Activated CD4-positive, alpha-beta memory T cell treated with anti-CD3 and anti-CD28 coated beads, Interleukin-2, amount 10 ng/mL, durations not matched to agents 7 days and 5 days (primary cell): ENCODE measurements at places on chromosomes 7 and 10. TPM values are rescaled to one million over a fixed set of nuclear protein-coding genes. Genes with fewer than 3 reads are reported as not detected.

- H3K36me3 ChIP-seq, result no peaks in the 10 kb centered on the region
- no peak overlapping the region for H3K27ac ChIP-seq
- no peak for DNase-seq
- peaks cover 5% of the 10 kb centered on the region for H3K27me3 ChIP-seq
Measured at GRCh38 chr7:132504852-132505251, 71.4 kb downstream of the PLXNA4 start.

DNA sequence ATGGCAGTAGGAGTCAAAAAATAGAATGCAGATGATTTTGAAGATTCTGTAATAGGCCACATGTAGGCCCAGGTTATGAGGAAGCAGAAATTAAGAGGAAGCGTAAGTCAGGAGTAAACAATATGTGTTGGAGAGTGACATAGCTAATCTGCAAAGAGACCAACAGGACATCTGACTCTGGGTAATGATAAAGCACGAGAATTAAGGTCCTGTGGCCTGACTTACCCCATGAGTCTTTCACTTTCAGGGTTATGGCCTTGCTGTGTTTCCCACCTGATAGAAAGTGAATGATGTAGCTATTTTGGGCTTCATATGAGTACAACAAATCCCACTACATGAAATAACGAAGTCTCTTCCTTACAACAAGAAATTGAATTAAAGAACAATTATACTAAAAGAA lies 393.0 kb downstream of the MAGI2 start:
- no peaks in the 10 kb centered on the region for H3K4me1 ChIP-seq
- H3K27me3 ChIP-seq, result no peaks in the 10 kb centered on the region
- H3K4me3 ChIP-seq, result no peak overlapping the region
- H3K36me3 ChIP-seq, result no peaks in the 10 kb centered on the region
- no peak overlapping the region for H3K27ac ChIP-seq
- DNase-seq, result no peak

GRCh38 chr10:117463545-117463920 lies 79.0 kb upstream of the EMX2 start:
- no peak for DNase-seq
- no peaks in the 10 kb centered on the region for H3K27me3 ChIP-seq
- no peak overlapping the region for H3K4me3 ChIP-seq
- H3K36me3 ChIP-seq, result no peaks in the 10 kb centered on the region
- H3K4me1 ChIP-seq, result no peaks in the 10 kb centered on the region

- H3K27me3 ChIP-seq, result peaks cover 19% of the 10 kb centered on the region
- no peak overlapping the region for H3K27ac ChIP-seq
- H3K4me1 ChIP-seq, result no peaks in the 10 kb centered on the region
- H3K36me3 ChIP-seq, result no peaks in the 10 kb centered on the region
- DNase-seq, result no peak
Measured at GRCh38 chr7:25835197-25835596, 316.8 kb upstream of the NFE2L3 start.

DNA sequence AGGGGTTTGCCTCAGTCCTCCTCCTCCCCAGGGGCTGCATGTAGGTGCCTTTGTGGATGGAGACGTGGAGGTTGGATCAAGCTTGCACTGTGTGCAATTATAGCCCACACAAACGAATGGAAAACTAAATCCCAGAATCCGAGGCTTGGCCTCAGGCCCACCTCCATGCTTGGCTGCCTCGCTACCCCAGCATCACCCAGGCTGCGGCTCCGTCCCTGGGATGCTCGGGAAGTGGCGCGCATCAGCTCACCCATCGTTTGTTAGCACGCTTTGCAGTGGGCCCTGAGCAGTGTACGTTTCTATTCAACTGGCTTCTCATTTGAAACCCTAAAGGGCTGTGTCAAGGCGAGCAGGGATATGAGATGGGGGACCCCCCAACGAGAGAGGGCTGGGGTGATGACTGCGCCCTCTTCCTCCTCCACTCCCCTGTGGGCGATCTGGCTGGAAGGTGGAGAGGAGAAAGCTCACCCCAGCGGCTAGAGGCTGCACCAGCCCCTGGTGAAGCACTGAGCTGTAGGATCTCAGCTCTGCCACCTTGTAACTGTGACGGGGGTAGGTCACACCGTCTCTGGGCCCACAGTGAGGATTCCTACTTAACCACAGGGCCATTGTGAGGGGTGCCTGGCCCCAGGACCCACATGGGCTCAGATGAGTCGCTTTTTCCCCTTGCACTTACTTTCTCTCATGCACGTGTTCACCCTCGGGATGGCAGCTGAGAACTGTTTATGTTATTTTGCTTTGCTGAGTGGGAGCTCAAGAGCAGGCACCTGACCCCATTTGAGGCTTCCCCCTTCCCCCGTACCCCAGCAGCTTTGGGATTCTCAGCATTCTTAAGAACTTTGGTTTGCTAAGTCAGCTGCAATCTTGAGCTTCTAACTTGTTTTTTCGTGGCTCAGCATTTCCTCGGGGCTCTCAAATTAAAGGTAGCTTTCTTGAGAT lies 12.7 kb upstream of the BTBD16 start:
- no peak overlapping the region for H3K27ac ChIP-seq
- H3K36me3 ChIP-seq, result no peaks in the 10 kb centered on the region
- no peak for DNase-seq
- peaks cover 6% of the 10 kb centered on the region for H3K27me3 ChIP-seq

DNA sequence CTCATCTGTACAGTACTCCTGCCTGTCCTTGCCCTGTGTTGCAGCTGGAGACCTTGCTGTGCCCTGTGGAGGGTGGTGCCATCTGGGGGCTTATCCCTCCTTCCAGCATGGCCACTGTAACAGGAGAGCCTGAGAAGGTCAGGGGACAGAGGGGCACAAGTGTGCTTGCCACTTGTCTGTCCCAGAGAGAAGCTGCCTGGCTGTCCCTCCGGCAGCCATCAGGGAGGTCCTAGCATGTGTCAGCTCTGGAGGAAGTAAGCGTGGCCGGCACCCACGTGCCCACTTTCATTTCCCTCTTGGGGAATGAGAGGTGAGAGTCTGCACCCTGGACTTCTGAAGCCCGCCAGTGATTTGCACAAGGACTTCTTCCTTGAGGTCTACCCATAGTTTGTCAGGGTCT lies 97.0 kb upstream of the PPIF start:
- peak overlapping the region; percentile 70 for H3K27ac ChIP-seq
- no peaks in the 10 kb centered on the region for H3K27me3 ChIP-seq
- H3K36me3 ChIP-seq, result peaks cover 10% of the 10 kb centered on the region
- no peak for DNase-seq
- H3K4me1 ChIP-seq, result peaks cover 66% of the 10 kb centered on the region

- DNase-seq, result no peak
- H3K27me3 ChIP-seq, result peaks cover 19% of the 10 kb centered on the region
- H3K36me3 ChIP-seq, result peaks cover 12% of the 10 kb centered on the region
- H3K4me1 ChIP-seq, result peaks cover 14% of the 10 kb centered on the region
- no peak overlapping the region for H3K27ac ChIP-seq
Measured at GRCh38 chr7:50637725-50638643, 72.8 kb upstream of the DDC start.

DNA sequence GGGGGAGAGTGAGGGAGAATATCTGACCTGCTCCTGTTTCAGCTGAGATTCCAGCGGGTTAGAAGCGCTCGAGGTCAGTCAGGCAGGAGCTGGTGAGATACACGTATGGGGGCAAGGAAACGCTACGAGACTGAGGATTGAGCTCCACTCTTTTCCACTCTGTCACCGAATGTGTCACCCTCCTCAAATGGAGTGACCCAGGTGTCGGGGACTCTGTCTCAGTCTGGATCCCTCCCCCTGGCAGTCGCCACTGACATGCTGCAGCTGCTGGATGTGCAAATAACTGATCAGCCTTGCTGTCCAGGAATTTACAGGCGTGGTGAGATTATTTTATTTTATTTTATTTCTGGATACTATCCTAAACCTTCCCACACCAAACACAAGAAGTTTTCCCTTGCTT lies 100.9 kb upstream of the DPP6 start:
- no peak for DNase-seq
- H3K27ac ChIP-seq, result no peak overlapping the region

GRCh38 chr10:74825371-74826141 lies 844 bp upstream of the KAT6B start:
- peak overlapping the region; percentile 94 for H3K27ac ChIP-seq
- peak overlapping the region; percentile 81 for H3K4me3 ChIP-seq

DNA sequence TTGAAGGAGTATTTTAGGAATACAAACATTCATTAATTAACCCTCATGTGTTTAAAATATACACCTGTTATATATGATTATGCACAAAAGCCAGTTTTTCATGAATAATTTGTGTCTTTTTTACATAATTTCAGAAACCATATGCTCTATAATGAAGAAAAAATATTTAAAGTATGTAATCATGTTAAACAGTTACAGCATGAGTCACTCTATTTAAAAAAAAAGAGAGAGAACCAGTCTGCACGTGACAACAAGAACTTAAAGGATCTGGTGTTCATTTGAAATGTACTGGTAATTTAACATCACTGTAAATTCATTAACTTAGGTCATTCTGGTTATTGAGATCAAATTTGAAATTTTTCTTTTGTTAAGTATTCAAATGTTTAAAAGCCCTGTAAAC lies 228.5 kb downstream of the CACNB2 start:
- no peak overlapping the region for H3K4me3 ChIP-seq
- no peaks in the 10 kb centered on the region for H3K27me3 ChIP-seq
- H3K4me1 ChIP-seq, result no peaks in the 10 kb centered on the region

DNA sequence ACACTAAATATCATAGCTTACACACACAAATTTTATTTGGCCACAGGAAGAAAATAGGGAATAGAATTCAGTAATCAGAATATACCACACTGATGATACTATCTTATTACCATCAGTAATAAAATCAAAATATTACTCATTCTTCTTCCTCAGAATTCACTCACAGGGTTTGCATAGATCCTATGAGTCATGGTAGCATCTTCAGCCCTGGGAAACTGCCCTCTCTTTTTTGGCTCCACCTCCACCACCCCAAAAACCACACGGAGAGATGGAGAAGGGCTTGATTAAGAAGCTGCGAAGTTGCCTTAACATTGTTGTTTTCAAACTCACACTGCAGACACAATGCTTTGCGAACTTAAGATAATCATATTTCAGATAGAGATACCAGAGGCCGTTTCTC lies 154.1 kb upstream of the AHR start:
- DNase-seq, result peak; percentile 78
- peaks cover 46% of the 10 kb centered on the region for H3K4me1 ChIP-seq
- peaks cover 1% of the 10 kb centered on the region for H3K27me3 ChIP-seq
- H3K36me3 ChIP-seq, result peaks cover 2% of the 10 kb centered on the region
- peak overlapping the region; percentile 18 for H3K4me3 ChIP-seq
- peak overlapping the region; percentile 72 for H3K27ac ChIP-seq

GRCh38 chr7:74256491-74257408 lies 2.6 kb upstream of the RFC2 start:
- peaks cover 3% of the 10 kb centered on the region for H3K27me3 ChIP-seq
- peak overlapping the region; percentile 48 for H3K4me3 ChIP-seq
- H3K36me3 ChIP-seq, result peaks cover 14% of the 10 kb centered on the region
- no peak overlapping the region for H3K27ac ChIP-seq
- H3K4me1 ChIP-seq, result peaks cover 33% of the 10 kb centered on the region

DNA sequence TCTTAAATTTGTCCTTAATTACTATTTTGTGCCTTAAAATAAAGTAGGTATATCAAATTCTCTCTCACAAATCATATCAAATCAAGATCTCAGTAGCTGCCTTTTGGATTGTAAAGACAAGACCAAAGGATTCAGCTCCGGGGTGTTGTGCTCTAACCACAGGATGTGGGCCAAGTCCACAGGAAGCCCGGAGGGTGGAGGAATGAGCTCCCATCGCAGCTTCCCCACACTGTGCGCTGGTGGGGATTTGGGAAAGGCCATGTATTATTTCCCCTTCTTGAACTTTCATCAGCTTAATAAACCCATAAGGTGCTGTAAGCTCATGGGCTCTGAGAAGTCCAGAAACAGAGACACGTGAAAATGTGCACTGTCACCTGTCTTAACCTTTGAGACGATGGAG lies 241.6 kb upstream of the TCERG1L start:
- H3K4me3 ChIP-seq, result no peak overlapping the region
- H3K27me3 ChIP-seq, result no peaks in the 10 kb centered on the region
- H3K36me3 ChIP-seq, result no peaks in the 10 kb centered on the region
- no peaks in the 10 kb centered on the region for H3K4me1 ChIP-seq

- no peaks in the 10 kb centered on the region for H3K4me1 ChIP-seq
- no peaks in the 10 kb centered on the region for H3K36me3 ChIP-seq
- no peak overlapping the region for H3K27ac ChIP-seq
- no peak overlapping the region for H3K4me3 ChIP-seq
Measured at GRCh38 chr7:157523371-157523765, 186.6 kb downstream of the DNAJB6 start.

GRCh38 chr10:93352638-93353383 lies 129.3 kb downstream of the MYOF start:
- H3K27ac ChIP-seq, result no peak overlapping the region
- no peaks in the 10 kb centered on the region for H3K27me3 ChIP-seq
- peaks cover 4% of the 10 kb centered on the region for H3K4me1 ChIP-seq
- no peak for DNase-seq
- peaks cover 6% of the 10 kb centered on the region for H3K36me3 ChIP-seq

DNA sequence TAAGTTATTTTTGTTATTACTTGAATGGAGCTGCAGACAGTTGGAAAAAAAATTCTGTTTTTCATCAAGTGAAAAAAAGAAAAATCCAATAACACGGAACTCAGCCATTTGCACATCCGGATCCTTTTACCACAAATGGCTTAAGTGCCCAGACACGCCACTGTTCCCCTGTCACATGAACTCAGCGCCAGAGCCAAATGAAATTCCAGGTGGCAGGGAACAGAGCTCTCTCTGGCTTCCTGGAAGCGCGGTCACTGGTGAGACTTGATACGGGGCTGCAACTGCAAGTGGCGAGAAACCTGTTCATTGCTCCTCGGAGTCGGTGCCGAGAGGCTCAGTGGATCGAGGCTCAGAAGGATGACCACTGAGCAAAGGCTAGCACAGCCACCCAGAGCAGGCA lies 60.8 kb upstream of the NPTX2 start:
- no peaks in the 10 kb centered on the region for H3K27me3 ChIP-seq
- no peak overlapping the region for H3K27ac ChIP-seq
- no peak for DNase-seq

DNA sequence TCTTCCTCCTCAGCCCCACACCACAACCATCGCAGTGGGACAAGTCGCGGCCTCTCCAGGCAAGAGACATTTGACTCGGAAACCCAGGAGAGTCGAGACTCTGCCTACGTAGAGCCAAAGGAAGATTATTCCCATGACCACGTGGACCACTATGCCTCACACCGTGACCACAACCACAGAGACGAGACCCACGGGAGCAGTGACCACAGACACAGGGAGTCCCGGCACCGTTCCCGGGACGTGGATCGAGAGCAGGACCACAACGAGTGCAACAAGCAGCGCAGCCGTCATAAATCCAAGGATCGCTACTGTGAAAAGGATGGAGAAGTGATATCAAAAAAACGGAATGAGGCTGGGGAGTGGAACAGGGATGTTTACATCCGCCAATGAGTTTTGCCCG lies 112.1 kb downstream of the NSUN6 start:
- peaks cover 38% of the 10 kb centered on the region for H3K36me3 ChIP-seq
- no peak for DNase-seq
- H3K27ac ChIP-seq, result no peak overlapping the region
- H3K27me3 ChIP-seq, result no peaks in the 10 kb centered on the region
- H3K4me1 ChIP-seq, result no peaks in the 10 kb centered on the region
- H3K4me3 ChIP-seq, result no peak overlapping the region

The RINT1 gene
- total RNA-seq, result 21.9 TPM

The WNT2 gene
- total RNA-seq, result not detected

The CACNA2D1 gene
- not detected for total RNA-seq

The ZC3HAV1L gene
- 16.7 TPM for total RNA-seq

The STEAP4 gene
- not detected for total RNA-seq

The NKX1-2 gene
- not detected for total RNA-seq
